Right cardiac atrium (tissue), 5 donors: ENCODE measurements at places on chromosomes 2 and 18. TPM values are rescaled to one million over a fixed set of nuclear protein-coding genes. Genes with fewer than 3 reads are reported as not detected.

SLC23A3 gene
- total RNA-seq, result 0.56 TPM

SOX11 gene
- 0.22 TPM for total RNA-seq

BCL11A gene
- 8.5 TPM for total RNA-seq

OTOF gene
- 0.25 TPM for total RNA-seq

SLC66A2 gene
- 33.6 TPM for total RNA-seq
